ENCODE measurements at places on chromosomes 13 and 19.

- no peak for DNase-seq
Measured at GRCh38 chr19:40266912-40267600, 18.1 kb downstream of the AKT2 start.

- DNase-seq, result no peak
Measured at GRCh38 chr13:109454167-109454917, 332.0 kb downstream of the IRS2 start.

DNA sequence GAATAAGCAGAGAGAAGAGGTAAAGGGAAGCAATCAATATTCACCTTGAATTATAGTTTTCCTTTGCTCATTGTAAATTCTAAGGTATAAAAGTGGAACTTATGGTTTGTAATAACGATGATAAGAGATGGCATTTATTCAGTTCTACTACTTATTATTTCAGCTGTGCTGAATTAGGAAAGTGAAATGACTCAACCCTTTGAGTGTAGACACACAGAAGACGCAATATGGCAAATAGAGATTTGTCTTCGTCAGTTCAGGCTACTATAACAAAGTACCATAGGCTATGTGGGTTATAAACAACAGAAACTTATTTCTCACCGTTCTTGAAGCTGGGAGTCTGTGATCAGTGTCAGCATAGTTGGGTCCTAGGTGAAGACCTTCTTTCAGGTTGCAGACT is 713.0 kb upstream of the PCDH9 start:
- no peak for DNase-seq

DNA sequence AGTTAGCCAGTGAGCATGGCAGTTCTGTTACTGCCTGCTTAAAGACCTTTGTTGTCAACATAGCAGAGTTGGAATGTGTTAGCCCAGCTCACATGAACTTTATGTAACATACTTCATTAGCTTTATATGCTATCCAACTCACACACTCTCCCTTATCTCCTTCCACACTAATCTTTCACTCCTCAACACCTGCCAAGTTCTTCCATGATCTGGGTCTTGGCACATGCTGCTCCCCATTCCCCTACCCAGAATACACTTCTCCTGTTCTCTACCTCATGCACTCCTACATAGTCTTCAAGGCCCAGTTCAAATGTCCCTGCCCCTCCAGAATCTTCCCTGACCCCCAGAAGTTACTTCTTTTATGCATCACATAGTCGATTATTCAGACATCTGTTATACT is 179.3 kb downstream of the KATNAL1 start:
- DNase-seq, result no peak

- DNase-seq, result no peak
Measured at GRCh38 chr13:29749401-29750182, 100.8 kb downstream of the UBL3 start.

DNA sequence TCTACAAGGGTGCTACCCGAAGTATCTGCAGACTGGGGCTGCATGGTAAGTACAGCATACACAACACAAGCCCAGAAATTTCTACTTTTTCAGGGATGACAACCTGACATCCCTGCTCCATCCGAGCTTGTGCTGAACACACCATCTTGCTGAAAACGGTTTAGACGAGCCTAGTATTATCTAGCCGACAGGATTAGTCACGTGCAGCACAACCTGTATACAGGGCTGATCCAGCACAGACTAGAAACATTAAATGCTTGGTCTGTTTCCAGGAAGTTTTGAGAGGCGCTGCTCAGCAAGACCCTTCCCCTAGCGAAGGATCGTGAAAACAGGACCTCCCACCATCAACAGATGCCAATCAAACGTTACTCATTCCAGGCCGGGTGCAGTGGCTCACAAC is 4.2 kb downstream of the SMIM7 start:
- DNase-seq, result no peak

- no peak for DNase-seq
Measured at GRCh38 chr13:37492741-37493514, 105.6 kb downstream of the POSTN start.
